ENCODE measurements at places on chromosomes 16 and 17.

DNA sequence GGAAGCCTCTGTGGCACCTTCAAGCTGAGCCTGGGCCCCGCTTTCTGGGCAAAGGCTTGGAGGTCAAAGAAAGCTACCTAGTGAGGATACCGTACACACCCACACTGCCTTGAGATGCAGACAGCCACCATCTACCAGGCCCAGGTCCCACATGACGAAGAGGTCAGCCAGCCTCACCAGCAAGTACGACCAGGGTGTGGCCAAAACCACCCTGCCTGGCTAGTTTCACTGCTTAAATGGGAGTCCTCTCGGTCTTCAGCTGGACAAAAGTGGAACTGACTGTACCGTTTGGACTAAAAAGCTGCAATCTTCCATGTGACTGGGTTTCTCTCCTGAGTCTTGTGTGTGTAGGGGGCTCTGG, 21.6 kb downstream of the VASN start:
- no peak for DNase-seq

- DNase-seq, result no peak
These were observed 14.0 kb upstream of the DDX52 start for GRCh38 chr17:37657202-37657601.

DNA sequence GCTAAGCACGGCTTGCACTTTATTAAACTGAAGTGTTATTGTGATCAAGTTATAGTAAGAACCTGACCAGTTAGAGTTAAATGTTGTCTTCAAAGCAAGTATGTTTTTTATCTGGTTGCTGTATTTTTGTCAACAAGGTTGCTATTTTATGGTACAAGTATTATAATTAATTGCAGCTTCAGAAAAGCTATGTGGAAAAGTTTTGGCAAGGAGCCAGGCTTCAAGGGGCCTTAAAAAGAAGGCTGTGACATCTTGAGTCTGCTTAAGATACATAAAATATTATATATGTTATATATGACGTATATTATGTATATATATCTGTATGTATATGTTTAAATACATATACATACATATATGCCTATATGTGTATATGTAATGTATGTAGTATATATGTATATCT, 1461.2 kb upstream of the CDH8 start:
- no peak for DNase-seq

DNA sequence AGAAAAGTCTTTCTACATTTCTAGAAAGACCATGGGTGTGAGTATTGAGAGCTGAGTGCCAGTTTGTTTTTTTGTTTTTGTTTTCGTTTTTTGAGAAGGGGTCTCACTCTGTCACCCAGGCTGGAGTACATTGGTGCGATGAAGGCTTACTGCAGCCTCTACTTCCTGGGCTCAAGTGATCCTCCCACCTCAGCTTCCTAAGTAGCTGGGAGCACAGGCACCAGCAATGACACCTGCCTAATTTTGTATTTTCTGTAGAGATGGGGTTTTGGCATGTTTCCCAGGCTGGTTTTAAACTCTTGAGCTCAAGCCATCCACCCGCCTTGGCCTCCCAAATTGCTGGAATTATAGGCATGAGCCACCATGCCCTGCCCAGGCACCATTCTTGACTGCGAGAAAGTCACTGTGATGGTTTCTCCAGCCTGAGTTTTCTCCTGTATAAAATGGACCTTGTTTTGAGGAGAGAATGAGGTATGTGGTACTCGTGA, 673.8 kb downstream of the MAF start:
- no peak for DNase-seq

DNA sequence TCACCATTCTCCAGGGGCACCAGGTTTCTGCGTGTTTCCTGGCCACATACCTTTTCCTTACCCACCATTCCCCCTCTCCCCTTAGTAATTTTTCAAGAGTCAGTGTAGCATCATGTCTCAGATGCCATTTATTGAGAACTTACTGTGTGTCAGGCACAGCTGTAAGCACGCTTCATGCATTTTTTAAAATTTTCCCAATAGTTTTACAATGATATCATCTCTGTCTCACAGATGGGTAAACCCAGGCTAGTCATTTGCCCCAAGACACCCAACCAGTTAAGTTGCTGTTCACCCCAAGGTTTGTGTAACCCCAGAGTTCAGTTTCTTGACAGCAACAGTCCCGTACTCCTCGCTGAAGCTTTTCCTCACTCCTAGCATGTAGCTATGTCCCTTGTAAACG, 56.4 kb upstream of the IRX3 start:
- DNase-seq, result no peak

All from NCI-H1417 treated with DMSO at 0.1 percent for 48 hours (cell line).